ENCODE measurements at places on chromosomes 11 and 22. TPM values are rescaled to one million over a fixed set of nuclear protein-coding genes. Genes with fewer than 3 reads are reported as not detected.

FADS3 gene
- 41.3 TPM for total RNA-seq

GRM5 gene
- not detected for total RNA-seq

ART1 gene
- total RNA-seq: not detected

OR6T1 gene
- total RNA-seq: not detected

NXPE1 gene
- total RNA-seq: 1.0 TPM

KRTAP5-11 gene
- not detected for total RNA-seq

TAGLN gene
- total RNA-seq: 491 TPM

FAM227A gene
- 2.9 TPM for total RNA-seq

HBD gene
- not detected for total RNA-seq

SHANK2 gene
- total RNA-seq: 1.8 TPM

- DNase-seq: no peak
- H3K4me3 ChIP-seq: no peak overlapping the region
- no peaks in the 10 kb centered on the region for H3K4me1 ChIP-seq
- no peaks in the 10 kb centered on the region for H3K27me3 ChIP-seq
Measured at GRCh38 chr11:4890279-4890678, 8.6 kb downstream of the OR51T1 start.

- no peaks in the 10 kb centered on the region for H3K36me3 ChIP-seq
- no peak overlapping the region for H3K27ac ChIP-seq
- no peaks in the 10 kb centered on the region for H3K4me1 ChIP-seq
Measured at GRCh38 chr11:35487532-35488078, 37.8 kb downstream of the PAMR1 start.

GRCh38 chr11:134835561-134835960 lies 423.5 kb upstream of the B3GAT1 start:
- no peak overlapping the region for H3K27ac ChIP-seq
- no peak for DNase-seq
- no peaks in the 10 kb centered on the region for H3K4me1 ChIP-seq
- no peaks in the 10 kb centered on the region for H3K36me3 ChIP-seq
- H3K4me3 ChIP-seq: no peak overlapping the region
- H3K27me3 ChIP-seq: no peaks in the 10 kb centered on the region

GRCh38 chr11:63999349-64000025 lies 13.2 kb downstream of the OTUB1 start:
- H3K4me3 ChIP-seq: peak overlapping the region; percentile 25
- H3K36me3 ChIP-seq: no peaks in the 10 kb centered on the region
- H3K27ac ChIP-seq: no peak overlapping the region
- H3K27me3 ChIP-seq: no peaks in the 10 kb centered on the region

GRCh38 chr11:120173807-120174206 lies 35.9 kb upstream of the TRIM29 start:
- H3K27ac ChIP-seq: no peak overlapping the region
- no peaks in the 10 kb centered on the region for H3K27me3 ChIP-seq
- peaks cover 3% of the 10 kb centered on the region for H3K4me1 ChIP-seq
- no peak for DNase-seq

GRCh38 chr11:7522546-7522945 lies 8.7 kb downstream of the PPFIBP2 start:
- no peak overlapping the region for H3K4me3 ChIP-seq
- no peaks in the 10 kb centered on the region for H3K36me3 ChIP-seq
- H3K4me1 ChIP-seq: no peaks in the 10 kb centered on the region
- H3K27me3 ChIP-seq: no peaks in the 10 kb centered on the region
- no peak overlapping the region for H3K27ac ChIP-seq

GRCh38 chr11:15336021-15336420 lies 221.3 kb downstream of the INSC start:
- H3K36me3 ChIP-seq: no peaks in the 10 kb centered on the region
- H3K27ac ChIP-seq: no peak overlapping the region
- no peaks in the 10 kb centered on the region for H3K4me1 ChIP-seq
- DNase-seq: no peak

GRCh38 chr11:28984231-28984630 lies 876.0 kb downstream of the METTL15 start:
- no peaks in the 10 kb centered on the region for H3K27me3 ChIP-seq
- no peak for DNase-seq
- H3K4me1 ChIP-seq: no peaks in the 10 kb centered on the region
- no peaks in the 10 kb centered on the region for H3K36me3 ChIP-seq
- no peak overlapping the region for H3K27ac ChIP-seq
- no peak overlapping the region for H3K4me3 ChIP-seq

DNA sequence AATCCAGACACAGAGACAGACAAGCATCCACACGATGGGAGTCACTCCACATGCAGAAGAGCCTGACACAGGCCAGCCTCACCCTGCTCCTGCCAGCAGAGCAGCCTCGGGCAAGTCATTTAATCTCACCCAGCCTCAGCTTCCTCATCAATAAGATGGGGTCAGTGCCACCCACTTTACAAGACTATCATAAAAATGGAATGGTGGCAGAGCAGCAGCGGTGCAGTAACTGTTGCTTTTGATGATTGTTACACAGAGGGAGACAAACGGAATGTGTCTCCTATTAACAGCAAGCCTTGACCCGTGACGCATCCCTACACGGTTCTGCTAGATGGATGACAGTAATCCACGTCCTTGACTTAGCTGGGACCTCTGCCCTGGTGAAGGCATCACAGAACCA lies 26.0 kb upstream of the ARFGAP3 start:
- H3K27ac ChIP-seq: no peak overlapping the region
- H3K27me3 ChIP-seq: no peaks in the 10 kb centered on the region
- H3K36me3 ChIP-seq: no peaks in the 10 kb centered on the region
- no peaks in the 10 kb centered on the region for H3K4me1 ChIP-seq
- H3K4me3 ChIP-seq: no peak overlapping the region

- H3K4me3 ChIP-seq: no peak overlapping the region
- no peak overlapping the region for H3K27ac ChIP-seq
- H3K36me3 ChIP-seq: no peaks in the 10 kb centered on the region
Measured at GRCh38 chr22:36467946-36468345, 13.5 kb downstream of the TXN2 start.

DNA sequence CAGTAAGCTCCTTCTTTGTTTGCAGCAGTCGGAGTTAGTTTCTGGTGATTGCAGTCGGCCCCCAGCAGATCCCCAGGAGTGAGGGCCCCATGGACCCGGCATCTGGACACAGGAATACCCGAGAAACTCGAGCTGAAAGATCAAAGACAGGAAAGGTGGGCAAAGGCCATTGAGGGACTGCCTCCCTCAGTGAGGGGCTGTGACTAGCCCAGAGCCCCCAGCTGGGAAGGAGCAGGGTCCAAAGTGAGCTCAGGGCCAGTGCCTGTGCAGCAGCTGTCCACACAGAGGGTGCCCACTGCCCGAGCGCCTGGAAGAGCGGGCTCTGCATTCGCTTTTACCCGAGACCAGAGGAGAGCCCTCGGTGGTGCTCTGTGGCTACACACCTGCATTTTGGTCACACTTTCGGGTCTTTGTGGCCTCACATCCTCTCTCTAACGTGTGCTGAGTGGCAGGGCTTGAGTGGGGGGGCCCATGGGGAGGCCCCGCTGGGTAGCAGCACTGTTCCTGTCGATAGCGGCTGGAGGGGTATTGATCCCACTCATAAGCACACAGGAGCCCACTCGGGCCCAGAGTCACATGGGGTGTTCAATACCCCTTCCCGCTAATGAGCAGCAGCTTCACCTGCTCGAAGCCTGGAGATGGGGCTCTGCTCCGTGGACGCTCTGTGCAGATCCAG lies 532.9 kb downstream of the TBC1D22A start:
- H3K4me3 ChIP-seq: no peak overlapping the region
- DNase-seq: no peak
- no peaks in the 10 kb centered on the region for H3K27me3 ChIP-seq
- no peak overlapping the region for H3K27ac ChIP-seq
- H3K4me1 ChIP-seq: peaks cover 3% of the 10 kb centered on the region

DNA sequence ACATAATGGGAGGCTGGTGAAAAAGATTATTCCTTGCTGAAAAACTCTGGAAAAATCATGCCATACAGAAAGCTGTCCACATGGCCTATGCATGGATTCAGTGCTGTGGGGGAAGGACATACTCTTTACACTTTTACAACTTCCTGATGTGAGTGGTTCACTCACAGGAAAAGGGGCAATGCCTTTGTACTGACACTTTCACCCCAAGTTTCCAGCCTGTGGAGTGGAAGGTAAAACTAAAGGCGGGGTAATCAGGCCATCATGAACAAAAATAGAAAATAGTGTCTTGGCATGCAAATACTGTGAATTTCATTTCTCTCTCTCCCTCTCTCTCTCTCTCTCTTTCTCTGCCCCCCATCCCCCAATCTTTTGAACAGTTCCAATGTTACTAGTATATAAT lies 281.8 kb downstream of the ETS1 start:
- no peaks in the 10 kb centered on the region for H3K36me3 ChIP-seq
- no peaks in the 10 kb centered on the region for H3K27me3 ChIP-seq
- H3K4me1 ChIP-seq: no peaks in the 10 kb centered on the region
- no peak for DNase-seq
- H3K4me3 ChIP-seq: no peak overlapping the region
- H3K27ac ChIP-seq: no peak overlapping the region

GRCh38 chr11:92711926-92712325 lies 257.5 kb upstream of the MTNR1B start:
- no peak overlapping the region for H3K4me3 ChIP-seq

- no peaks in the 10 kb centered on the region for H3K36me3 ChIP-seq
Measured at GRCh38 chr22:17802822-17803221, 28.6 kb upstream of the BID start.

- peaks cover 4% of the 10 kb centered on the region for H3K36me3 ChIP-seq
- H3K27me3 ChIP-seq: no peaks in the 10 kb centered on the region
- no peak for DNase-seq
- H3K27ac ChIP-seq: no peak overlapping the region
- H3K4me3 ChIP-seq: no peak overlapping the region
Measured at GRCh38 chr11:47171856-47172255, 4.8 kb downstream of the ARFGAP2 start.

GRCh38 chr11:47468598-47469214 lies 19.8 kb upstream of the RAPSN start:
- H3K27ac ChIP-seq: no peak overlapping the region
- no peak for DNase-seq
- H3K4me1 ChIP-seq: peaks cover 12% of the 10 kb centered on the region
- H3K36me3 ChIP-seq: no peaks in the 10 kb centered on the region
- no peaks in the 10 kb centered on the region for H3K27me3 ChIP-seq

DNA sequence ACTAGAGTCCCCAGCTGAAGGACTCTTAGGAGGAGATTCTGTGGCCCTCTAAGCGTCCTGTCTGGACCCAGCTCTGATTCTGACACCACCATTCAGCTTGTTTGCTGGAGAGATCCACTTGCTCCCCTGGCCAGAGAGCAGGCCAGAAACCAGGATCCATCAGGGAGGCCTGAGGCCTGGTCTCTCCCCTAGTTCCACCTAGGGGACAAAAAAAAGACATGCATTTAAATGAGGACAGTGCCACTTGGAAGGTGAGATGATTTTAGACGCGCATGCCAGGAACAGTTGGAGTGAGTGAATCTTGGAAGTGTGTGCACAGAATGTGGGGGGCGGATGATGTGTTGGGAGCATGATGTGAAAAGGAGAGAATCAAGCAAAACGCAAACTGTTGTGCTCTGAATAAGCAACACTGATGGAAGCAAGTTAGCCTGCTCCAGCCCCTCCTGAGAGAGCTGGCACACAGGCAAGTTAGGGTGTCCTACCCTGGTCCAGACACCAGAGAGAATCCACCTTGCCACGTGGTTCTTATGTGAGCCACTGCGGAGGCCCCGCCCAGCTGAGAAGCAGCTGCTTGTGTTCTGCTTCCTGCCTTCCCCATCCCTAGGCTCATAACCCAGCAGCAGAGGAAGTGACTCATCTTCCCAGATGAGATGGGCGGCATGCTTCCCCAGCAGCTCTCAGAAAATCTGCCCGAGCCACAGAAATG lies 8.0 kb upstream of the SLCO2B1 start:
- H3K27ac ChIP-seq: no peak overlapping the region
- no peaks in the 10 kb centered on the region for H3K27me3 ChIP-seq
- DNase-seq: no peak
- no peaks in the 10 kb centered on the region for H3K4me1 ChIP-seq
- no peak overlapping the region for H3K4me3 ChIP-seq

- H3K36me3 ChIP-seq: no peaks in the 10 kb centered on the region
- H3K27me3 ChIP-seq: no peaks in the 10 kb centered on the region
- no peak overlapping the region for H3K4me3 ChIP-seq
- H3K4me1 ChIP-seq: peaks cover 2% of the 10 kb centered on the region
- H3K27ac ChIP-seq: no peak overlapping the region
Measured at GRCh38 chr11:123111465-123111864, 49.5 kb upstream of the HSPA8 start.

DNA sequence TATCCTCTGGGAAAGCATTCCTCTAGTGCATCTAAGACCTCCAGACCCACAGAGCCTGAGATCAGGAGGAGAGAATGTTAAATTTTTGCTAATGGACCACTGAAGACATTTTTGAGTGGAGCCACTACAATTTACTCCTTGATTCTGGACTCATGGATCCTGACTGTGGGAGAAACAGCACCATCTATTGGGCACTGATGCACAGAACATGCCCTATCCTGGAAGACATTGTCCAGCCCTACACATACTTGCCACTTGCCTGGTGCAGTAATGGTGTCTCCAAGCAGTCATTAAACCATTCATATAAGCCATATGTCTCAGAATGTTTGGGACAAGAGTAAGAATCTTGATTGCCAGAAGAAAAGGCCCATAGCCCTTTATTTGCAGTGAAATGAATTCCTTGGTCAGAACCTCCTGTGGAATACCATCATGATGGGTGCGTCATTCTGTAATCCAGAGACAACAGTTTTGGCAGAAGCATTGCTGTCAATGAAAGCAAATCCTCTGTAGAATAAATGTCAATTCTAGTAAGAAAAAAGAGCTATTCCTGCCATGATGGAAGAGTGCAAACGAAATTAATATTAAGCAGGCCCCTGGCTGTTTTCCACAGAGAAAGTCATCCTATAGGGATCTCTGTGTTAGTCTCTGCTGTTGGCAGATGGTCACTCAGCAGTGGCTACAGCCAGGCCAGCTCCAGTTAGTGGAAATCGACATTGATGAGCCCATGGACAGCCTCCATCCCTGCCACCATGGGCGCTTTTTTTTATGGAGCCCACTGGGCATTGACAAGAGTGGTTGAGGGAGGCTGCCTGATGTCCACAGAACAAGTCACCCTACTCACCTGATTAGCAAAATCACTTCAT lies 43.5 kb downstream of the GGTLC2 start:
- no peak for DNase-seq
- no peaks in the 10 kb centered on the region for H3K27me3 ChIP-seq
- H3K27ac ChIP-seq: no peak overlapping the region
- H3K4me1 ChIP-seq: peaks cover 6% of the 10 kb centered on the region

GRCh38 chr11:57434640-57435546 lies 8.0 kb upstream of the SLC43A3 start:
- no peak for DNase-seq
- H3K27me3 ChIP-seq: no peaks in the 10 kb centered on the region
- H3K4me3 ChIP-seq: no peak overlapping the region
- no peaks in the 10 kb centered on the region for H3K4me1 ChIP-seq
- H3K36me3 ChIP-seq: no peaks in the 10 kb centered on the region

GRCh38 chr11:35433588-35433987 lies 14.2 kb upstream of the SLC1A2 start:
- H3K4me3 ChIP-seq: no peak overlapping the region
- H3K27ac ChIP-seq: no peak overlapping the region
- H3K4me1 ChIP-seq: no peaks in the 10 kb centered on the region
- no peak for DNase-seq
- no peaks in the 10 kb centered on the region for H3K27me3 ChIP-seq
- H3K36me3 ChIP-seq: no peaks in the 10 kb centered on the region

Data from ovary (tissue), 10 donors.